ENCODE measurements at places on chromosomes 7 and 10.

GRCh38 chr7:31679574-31680305 is 7.3 kb upstream of the PPP1R17 start:
- no peak for DNase-seq

- DNase-seq = no peak
Observed at GRCh38 chr7:69751026-69751425, 152.8 kb downstream of the AUTS2 start.

- DNase-seq = no peak
Observed at GRCh38 chr10:95397747-95398146, 106.9 kb upstream of the PDLIM1 start.

GRCh38 chr10:15515202-15515601 is 144.1 kb upstream of the FAM171A1 start:
- no peak for DNase-seq

- DNase-seq = no peak
Observed at GRCh38 chr10:132572545-132572937, 35.0 kb downstream of the INPP5A start.

All from GM12892 (cell line).